ENCODE measurements at places on chromosomes 11 and 22.

DNA sequence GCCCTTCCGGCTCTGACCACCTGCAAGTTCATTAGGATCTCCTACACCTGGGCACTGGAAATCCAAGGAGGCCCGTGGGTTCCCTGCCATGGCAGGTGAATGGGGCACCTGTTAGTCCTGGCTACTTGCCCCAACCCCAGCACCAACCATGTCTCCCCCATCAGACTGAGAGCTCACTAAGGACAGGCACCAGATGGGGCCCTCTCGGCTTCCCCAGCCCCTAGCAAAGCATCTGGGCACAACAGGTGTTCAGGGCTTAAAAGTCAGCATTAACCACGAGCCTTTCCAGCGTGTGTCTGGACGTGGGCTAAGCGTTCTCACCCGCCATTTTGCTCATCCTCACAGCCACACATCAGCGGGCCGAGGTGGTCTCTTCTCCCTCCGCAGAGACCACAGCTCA, 2.2 kb downstream of the SULT4A1 start:
- no peak for DNase-seq

DNA sequence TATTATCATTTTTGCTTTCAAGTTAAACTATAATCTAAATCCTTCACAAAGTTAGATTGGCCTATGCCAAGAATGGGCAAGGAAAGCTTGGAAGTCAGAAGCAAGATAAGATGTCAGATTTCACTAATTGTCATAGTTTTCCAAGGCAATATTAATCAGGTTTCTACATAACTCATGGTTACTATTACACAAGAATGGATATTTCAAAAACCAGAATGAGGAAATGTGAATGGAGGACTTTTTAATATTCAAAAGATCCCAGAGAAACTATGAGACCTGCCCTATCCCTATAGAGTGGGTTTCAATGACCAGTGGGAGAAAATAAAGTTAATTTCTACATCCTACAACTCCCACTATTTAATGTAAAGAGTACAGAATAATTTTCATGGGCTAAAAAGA, 203.2 kb downstream of the CASP12 start:
- no peak for DNase-seq

- no peak for DNase-seq
Measured at GRCh38 chr11:18010121-18010670, 2.7 kb downstream of the SERGEF start.

DNA sequence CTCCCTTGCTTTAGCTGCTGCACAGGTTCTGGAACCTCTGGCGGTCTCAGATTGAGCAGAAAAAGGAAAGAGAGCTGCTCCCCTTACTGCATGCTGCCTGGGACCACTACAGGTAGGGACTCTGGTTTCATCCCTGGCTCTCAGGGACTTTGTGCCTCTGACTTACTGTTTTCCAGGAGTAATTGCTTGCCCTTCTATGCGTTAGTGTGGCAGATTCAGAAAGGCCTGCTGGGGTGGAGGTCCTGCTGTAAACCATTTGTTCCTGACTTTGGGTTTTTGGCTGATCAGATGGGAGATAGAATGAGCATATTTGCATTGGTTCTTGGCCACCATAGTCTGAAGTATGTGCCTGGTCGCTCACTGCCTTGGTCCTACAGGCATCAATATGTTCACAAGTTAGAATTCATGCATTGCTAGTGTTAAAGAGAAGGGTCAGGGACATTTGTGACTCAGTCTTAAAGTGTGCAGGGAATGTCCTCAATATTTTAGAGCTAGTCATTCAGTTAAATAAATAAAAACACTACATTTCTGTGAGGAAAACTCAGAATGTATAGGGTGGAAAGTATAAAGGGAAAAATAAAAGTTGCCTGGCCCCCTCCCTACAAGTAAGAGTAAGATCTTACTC, 78.0 kb downstream of the PISD start:
- DNase-seq, result peak; percentile 6

GRCh38 chr11:18111005-18111404, 5.1 kb upstream of the SAAL1 start:
- DNase-seq, result no peak

GRCh38 chr22:46537946-46538813, 760 bp upstream of the CELSR1 start:
- DNase-seq, result no peak

GRCh38 chr11:34086554-34087283, 18.7 kb upstream of the NAT10 start:
- no peak for DNase-seq

DNA sequence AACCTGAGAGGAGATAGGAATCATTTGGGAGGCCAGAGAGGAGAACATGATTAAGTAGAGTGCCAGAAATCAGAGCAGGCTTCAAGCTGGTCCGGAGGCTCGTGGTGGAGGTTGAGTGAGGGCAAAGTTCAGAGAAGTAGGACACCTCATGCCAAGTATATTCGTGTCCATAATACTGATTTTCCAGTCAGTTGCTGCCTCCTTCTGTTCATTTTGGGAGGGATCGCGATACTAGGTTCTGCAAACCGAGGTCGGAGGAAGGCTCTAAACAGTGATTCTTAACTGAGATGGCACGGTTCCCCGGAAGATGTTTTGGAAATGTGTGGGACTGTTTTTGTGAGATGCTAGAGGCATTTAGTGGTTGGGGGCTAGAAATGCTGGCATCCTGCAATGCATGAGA, 13.6 kb upstream of the CD3E start:
- DNase-seq, result no peak

DNA sequence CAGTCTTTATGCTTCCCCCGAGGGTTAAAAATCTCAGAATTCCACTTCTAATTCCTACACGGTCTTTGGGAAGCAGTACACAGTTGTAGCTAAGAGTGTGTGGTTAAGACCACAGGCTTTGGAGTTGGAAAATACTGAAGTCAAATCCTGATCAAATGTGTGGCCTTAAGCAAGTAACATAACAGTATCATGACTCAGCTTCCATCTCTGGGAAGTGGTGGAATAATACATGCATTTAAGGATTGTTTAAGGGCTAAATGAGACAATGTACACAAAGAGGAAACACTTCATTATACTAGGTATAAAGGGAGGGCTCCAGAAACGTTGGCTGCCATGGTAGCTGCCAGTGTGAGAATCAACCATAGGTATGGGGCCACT, 71.5 kb downstream of the FAT3 start:
- no peak for DNase-seq

DNA sequence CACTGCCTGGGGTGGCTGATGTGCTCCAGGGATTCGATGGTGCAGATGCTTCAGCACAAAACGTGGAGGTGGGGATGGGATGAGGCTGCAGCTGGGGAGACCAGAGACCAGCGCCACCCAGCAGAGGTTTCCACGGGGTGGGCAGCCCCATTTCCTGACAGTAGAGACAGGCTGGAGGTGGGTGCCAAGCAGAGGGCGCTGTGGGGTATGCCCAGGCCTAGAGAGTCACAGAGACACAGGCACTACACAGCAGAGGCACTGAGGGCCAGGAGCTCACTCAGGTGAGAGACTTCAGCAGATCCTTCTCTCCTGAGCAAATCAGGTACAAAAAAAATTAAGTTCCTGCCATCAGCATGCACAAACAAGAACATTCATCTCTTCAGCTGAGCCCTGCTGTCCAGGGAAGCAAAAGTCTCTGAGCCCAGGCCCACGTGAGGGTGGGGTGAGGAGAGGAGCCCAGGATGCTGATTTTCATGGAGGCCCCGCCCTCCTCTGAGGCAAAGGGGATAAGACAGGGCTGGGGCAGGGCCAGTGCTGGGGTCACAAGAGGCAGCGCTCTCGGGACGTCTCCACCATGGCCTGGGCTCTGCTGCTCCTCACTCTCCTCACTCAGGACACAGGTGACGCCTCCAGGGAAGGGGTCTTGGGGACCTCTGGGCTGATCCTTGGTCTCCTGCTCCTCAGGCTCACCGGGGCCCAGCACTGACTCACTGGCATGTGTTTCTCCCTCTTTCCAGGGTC, 53.1 kb downstream of the GGTLC2 start:
- no peak for DNase-seq

DNA sequence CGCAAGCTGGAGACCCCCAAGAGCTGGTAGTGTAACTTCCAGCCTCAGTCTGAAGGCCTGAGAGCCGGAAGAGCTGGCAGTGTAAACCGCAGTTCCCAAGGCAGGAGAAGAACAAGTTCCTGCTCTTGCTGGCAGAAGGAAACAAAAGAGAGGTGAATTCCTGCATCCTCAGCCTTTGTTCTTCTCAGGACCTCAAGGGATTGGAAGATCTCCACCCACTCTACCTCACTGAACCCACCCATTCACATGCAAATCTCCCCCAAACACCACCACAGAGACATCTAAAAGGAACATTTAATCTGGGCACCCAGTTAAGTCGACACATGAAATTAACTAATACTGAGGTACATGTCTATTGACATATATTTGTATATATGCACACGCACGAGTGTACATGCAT, 1310.3 kb downstream of the TBC1D22A start:
- DNase-seq, result no peak

DNA sequence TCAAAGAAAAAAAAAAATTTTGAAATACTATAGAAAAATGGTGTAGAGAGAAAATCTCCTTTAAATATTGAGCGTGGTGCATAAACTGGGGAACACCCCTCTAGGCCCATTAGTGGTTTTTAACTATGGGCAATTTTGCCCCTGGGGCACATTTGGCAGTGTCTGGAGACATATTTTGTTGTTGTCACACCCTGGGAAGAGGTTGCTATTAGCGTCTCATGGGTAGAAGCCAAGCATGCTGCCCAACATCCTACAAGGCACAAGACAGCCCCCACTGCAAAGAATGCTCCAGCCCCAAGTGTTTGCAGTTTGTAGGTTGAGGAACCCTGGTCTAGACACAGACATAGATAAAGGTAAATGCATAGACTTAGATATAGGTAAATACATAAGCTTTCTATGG, 92.6 kb downstream of the KIAA1671 start:
- no peak for DNase-seq

DNA sequence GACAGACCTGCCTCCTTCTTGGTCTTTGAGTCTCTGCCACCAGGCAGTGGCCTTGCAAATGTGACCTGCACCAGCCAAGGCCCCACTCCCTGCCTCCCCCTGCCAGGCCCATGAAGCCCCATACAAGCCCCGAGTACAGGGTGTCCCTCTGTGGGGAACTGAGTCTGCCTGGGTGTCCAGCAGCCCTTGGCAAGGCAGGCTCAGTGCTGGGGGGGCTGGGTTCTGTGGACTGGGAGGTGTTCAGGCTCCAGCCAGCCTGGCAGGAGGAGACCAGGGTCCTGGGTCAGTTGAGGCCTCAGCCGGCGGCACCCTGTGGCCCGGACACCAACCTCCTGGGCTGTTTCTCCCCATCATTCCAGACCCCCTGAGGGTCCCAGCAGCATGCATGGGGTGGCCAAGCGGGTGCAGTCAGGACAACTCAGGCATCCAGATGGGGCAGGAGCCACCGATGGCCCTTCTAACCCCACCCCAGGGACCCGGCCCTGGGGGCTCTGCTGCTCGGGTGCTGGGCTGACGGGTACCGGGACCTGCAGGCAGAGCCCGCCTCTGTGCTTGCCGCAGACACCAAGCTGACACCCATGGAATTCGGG, 5.7 kb downstream of the MUC5AC start:
- DNase-seq, result no peak

DNA sequence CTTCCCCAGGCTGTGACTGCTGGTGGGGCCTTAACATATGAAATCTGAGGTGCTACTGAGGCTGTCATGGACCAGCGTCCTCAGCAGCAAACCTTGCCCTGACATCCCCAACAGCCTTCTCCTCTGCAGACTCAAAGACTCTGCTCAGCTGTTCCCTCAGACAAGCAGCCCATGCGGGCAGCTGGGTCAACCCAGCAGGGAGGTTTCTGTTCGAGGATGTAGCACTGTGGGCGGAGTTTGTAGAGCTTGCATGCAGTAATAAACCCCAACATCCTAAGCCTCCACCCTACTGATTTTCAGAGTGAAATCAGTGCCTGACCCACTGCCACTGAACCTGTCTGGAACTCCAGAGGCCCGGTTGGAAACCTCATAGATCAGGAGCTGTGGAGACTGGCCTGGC, 88.8 kb upstream of the XKR3 start:
- no peak for DNase-seq

- DNase-seq, result peak; percentile 91
Measured at GRCh38 chr22:36065775-36066544, 37.3 kb upstream of the RBFOX2 start.

DNA sequence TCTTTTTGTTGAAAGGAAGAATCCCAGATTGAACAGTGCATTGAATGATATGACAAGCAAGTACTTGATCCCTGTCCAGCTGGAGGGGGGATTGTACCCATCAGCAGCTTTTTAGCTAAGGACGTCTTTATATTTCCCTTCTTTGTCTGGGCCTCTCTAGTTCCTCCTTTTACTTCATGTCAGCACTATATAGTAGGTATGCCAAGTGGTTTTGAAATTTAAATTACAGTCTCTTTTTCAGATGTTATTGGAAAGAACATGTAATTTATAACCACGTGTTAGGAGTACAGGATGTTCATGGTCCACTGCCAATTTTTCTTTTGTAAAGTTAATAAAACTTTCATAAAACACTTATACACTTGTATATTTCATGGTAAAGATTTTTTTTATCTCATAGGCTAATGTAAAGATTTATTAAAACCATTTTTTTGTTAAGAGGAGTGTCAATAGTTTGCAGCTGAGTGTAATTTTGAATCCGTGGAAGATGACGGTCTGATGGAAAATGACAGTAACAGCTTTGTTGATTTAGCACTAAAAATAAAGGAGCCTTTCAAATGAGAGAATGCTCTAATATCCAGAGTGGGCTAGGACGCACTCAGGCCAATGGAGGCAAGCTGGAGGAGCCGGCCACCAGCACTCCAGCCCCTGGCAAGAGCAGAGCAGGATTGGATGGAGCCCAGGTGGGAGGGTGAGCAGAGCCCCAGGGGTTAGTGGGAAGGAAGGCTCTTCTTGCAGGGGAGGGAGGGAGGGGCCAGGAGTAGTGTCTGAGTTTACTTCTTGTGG, 488.3 kb downstream of the INSC start:
- no peak for DNase-seq

DNA sequence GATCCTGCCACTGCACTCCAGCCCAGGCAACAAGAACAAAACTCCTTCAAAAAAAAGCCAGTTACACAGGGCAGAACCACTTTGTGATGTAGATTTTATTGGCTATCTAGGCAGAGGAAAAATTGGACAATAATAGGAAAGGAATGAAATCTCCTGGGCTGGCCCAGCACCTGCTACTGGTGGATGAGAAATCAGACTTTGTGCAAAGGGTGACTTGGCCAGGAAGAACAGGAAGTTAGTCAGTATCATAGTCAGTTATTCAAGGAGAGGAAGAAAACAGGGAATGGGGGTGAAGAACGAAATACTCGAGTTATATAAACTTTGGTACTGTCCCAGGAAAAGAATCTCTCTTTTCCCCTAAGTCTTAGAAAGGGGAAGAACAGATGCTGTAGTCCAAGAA, 11.0 kb upstream of the SPTBN2 start:
- DNase-seq, result no peak

DNA sequence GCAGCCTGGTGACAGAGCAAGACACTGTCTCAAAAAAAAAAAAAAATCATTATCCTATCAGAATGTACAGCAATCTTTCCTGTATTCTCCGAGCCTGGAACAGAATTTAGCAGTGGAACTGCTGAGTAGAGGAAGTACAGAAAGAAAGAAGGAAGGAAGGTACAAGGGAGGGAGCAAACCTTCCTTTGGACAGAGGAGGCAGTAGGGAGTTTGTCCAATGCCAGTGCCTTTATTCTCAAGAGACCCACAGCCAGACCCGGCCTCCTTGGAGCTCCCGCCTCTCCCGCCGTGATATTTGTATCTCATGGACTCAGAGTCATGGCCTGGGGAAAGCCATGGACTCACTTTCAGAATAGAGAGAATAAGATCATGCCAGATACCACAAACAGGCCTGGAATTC, 37.7 kb upstream of the LRRC55 start:
- no peak for DNase-seq
